ENCODE measurements at places on chromosomes 1 and 21.

GRCh38 chr1:67791686-67792085 lies 41.6 kb downstream of the GNG12 start:
- DNase-seq = no peak

DNA sequence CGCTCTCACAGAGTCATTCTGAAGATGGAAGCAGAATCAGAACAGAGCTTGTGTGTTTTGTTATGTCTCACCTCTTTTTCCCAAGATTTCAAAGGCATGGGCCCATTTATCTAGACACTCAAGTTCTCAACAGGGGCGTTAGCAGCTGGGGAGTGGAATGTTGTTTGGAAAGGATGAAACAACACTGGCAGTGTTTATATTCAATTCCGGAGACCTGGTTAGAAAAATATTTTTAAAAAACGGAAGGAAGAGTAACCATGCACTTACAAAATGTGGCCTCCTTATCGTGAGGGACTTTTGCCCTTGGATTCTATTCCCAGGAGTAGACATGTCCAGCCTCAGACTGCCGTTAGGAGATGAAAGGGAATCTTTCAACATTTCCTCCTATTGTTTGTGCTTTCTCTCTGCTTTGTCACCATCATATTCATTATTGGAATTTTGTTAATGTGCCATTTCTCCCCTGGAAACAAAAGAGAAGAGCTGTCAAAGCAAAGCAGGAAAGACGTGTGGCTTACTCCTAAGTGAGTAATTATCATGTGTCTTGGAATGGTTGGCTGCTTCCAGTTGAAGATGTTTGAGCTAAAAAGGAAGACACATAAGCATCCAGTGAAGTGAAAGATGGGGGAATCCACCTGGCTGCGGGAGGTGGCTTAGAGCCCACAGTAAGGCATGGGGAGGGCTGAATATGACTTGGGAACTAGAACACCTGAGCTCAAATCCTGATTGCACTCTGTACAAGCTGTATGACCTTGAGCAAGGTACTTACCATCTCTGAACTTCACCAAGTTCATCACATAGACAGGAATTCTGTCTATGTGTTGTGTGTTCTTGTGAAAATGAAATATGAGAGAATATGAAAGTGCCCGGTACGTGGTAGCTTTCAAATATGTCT lies 71.7 kb upstream of the JUN start:
- DNase-seq = no peak

DNA sequence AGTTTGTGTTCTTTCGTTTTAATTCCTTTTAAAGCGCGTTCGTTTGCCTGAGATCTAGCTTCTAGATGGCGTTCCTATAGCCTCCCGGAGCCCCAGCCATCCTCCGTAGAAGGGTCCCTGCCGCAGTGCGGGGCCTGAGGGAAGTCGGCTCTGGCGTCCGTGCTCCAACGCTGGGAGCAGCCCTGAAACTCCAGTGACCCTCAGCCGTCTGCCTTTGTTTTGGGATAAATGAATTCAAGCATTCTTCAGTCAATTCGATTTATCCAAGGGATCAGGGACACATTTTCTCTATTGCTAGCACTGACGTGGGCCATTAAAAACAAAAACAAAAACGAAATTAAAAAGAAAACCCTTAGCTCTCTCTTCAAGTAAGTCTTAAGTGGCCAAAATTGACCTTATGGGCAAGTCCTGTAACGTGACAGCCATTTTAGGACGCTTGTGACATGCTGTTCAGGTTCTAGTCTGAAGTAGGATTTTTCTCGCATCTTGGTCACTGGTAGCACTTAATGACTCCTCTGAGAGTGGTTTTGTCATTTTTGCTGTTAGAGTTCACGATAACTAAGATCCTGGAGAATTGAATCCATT lies 742 bp upstream of the HSPA13 start:
- DNase-seq = no peak

DNA sequence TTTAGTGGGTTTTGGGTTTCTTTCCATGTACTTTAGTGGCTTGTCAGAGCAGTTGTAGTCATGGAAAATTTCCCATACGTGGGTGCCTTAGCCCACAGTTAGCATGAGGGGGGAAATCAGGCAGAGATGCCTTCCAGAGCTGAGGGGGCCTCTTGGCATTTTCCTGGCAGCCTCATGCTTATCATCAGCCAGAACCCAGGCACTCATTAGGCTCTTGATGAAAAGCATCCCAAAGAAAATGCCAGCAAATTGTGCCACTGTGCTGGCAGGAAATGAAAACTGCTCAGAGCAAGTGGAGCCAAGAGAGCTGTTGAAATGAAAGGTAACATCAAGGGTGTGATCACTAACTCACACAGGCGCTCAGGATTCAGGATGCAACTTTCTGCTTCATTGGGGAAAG lies 128.0 kb downstream of the TNNI3K start:
- no peak for DNase-seq

GRCh38 chr1:118947790-118948189 lies 40.4 kb downstream of the TBX15 start:
- no peak for DNase-seq

- DNase-seq = no peak
These were observed 29.2 kb upstream of the CD84 start for GRCh38 chr1:160608514-160608913.

DNA sequence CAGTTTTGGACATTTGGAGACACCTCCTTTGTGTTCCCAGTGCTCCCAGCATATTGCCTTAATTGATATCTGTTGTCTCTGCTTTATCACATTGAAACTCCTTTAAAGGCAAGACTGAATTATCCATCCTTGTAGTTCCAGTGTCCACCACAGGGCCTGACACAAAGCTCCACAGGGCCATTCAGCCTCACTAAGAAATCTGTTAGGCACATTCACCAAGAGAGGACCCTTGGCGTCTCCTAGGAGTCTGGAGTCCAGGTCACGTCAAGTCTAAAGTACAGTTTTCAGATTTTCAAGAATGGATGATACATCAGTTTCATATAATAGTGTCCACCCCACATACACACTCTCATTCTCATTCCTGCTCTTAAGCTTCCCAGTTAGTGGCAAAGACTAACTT lies 4.8 kb downstream of the ACP6 start:
- no peak for DNase-seq

GRCh38 chr1:220552672-220553260 lies 24.8 kb downstream of the MARK1 start:
- no peak for DNase-seq

DNA sequence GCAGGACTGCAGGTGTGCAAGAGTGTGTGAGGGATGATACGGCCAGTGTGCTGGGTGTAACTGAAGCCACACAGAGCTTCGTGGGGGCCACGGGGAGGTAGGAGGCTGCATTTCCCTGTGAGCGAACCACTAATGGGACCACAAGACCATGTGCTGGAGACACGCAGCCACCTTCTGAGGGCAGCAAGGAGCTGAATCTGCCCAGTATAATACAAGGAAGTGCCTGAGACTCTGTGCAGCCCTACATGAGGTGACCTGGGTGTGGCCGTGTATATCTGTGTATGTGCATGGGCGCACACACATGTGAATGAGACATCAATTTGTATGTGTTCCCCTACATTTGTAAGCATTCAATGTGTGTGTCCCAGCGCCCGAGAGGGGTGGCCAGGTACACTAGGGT lies 50.8 kb downstream of the CHD5 start:
- no peak for DNase-seq

GRCh38 chr1:247840818-247841217 lies 878 bp downstream of the OR11L1 start:
- DNase-seq = no peak

DNA sequence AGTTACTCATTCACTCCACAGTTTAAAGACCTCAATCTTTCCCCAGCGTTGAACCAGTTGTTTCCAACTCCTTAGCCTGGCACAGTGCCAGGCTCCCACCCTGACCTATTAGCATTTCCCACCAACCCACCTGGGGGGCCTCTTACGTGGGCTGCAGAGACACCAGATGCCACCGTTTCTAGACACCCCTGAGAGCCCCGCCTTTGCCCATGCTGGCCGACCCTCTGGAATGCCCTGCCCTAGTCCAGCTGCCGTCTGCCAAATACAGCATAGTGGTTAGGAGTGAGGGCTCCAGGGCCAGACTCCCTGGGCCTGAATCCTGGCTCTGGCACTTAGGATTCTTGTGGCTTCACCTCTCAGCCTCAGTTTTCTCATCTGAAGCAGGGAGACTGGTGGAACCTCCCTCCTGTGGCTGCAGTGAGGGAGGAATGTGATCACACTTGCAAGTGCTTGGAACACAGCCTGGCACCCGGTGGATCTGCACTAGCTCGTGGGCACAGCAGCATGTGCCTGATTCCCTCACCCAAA lies 65.2 kb downstream of the TMCO4 start:
- DNase-seq = no peak

- no peak for DNase-seq
These were observed 328.9 kb downstream of the LTN1 start for GRCh38 chr21:28663754-28664153.

- peak; percentile 84 for DNase-seq
These were observed 30.3 kb downstream of the PTPRC start for GRCh38 chr1:198669023-198669698.

GRCh38 chr1:173392895-173393658 lies 84.1 kb upstream of the PRDX6 start:
- no peak for DNase-seq

DNA sequence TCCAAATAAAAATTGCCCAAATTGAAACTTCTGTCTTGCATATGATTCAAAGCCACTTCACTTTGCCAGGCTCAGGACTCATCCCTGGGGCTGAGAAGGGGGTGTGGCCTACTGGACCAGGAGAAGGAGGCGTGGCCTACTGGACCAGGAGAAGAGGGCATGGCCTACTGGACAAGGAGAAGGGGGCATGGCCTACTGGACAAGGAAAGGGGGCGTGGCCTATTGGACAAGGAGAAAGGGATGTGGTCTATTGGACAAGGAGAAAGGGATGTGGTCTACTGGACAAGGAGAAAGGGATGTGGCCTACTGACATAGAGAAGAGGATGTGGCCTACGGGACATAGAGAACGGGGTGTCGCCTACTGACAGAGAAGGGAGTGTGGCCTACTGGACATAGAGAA lies 405.3 kb downstream of the RRAGC start:
- no peak for DNase-seq

- no peak for DNase-seq
These were observed 126.5 kb downstream of the MATN1 start for GRCh38 chr1:30596891-30597290.

DNA sequence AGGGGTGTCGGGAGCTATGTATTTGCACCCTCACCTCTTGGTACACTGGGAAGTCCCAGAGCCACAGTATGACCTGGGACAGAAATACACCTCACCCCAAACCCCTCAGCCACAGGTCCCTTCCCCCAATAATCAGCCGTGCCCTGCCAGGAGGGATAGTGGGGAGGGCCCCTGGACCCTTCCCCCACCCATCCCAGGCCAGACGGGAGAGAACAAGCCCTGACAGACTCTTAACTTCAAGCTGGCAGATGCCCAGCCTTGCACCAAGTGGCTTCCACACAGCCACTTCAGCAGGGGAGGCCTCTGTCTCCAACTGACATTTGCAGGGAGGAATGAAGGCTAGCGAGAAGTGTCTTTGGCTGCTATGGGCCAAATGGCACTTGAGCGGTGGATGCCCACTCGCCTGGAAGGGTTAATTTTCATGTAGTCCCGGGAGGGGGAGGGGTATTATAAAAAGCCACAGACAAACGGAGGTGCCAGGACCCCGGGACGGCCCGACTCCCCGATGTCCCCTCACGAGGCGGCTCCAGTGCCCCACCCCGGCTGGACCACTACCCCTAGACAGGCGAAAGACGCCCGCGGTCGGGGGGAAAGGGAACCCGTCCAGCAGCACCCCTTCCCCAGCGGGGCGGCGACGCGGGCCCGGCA lies 495 bp downstream of the SYNC start:
- no peak for DNase-seq

GRCh38 chr1:90809996-90810395 lies 92.9 kb upstream of the BARHL2 start:
- no peak for DNase-seq

GRCh38 chr1:150798525-150798924 lies 9.5 kb downstream of the CTSK start:
- no peak for DNase-seq

DNA sequence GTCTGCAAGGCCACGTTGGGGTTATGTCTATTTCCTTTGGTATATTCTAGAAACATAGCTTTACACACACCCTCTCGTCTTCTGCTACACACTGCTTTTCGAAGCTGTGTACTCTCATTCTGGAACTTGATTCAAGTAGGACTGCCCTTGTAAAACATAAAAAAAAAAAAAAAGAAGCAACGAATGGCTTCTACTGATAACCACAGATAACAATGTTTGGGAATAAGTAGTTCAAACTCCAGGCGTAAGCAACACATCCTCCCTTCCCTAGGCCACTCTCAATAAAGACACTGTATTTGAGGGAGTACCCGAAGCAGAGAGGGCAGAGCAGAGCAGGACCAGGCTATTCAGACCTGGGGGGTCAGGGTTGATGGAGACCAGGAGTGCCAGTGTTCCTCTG lies 496.7 kb downstream of the MATN1 start:
- no peak for DNase-seq

- peak; percentile 10 for DNase-seq
These were observed 234.6 kb upstream of the IRF2BP2 start for GRCh38 chr1:234844479-234845031.

DNA sequence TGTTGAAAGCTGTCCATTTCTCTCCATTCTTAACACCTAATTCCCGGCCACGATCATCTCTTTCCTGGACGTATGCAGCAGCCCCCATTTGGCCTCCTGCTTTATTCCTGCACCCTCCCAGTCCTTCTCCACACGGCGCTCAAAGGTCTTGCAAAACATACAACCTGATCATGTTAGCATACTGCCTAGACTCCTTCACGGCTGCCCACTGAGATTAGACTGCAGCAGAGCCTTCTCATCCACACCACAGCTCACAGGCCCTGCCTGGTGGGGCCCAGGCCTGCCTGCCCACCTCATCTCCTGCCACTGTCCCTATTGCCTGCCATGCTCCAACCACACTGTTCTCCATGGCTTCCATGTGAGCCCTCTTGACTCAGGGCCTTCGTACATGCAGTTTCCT lies 2.7 kb downstream of the GOLT1A start:
- DNase-seq = no peak

GRCh38 chr1:41041614-41042270 lies 20.2 kb upstream of the SLFNL1 start:
- DNase-seq = no peak

GRCh38 chr1:246304484-246305259 lies 202.4 kb downstream of the SMYD3 start:
- DNase-seq = no peak

DNA sequence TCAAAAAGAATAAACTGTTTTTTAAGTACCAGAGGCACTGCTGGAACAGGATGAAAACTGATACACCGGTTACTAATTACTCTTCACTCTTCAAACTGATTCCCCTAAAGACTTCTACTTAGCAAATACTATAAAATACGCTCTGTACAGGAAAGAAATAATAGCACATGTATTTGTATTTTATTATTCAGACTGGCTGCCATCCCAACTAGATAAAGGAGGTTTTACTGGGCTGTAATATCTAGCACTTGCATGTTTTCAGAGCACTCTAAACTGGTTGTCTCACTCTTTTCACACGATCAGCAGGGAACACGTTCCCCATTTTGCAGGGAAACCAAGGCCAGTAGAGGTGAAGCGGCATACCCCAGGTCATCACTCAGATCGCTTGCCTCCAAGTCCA lies 9.2 kb downstream of the SMIM12 start:
- no peak for DNase-seq

GRCh38 chr21:45262041-45262581 lies 25.6 kb downstream of the POFUT2 start:
- DNase-seq = no peak

Measured in CD4-positive, alpha-beta T cell treated with Interferon alpha-2 for 1 hour (primary cell).